Activated CD4-positive, alpha-beta T cell treated with anti-CD3 and anti-CD28 coated beads, Interleukin-2, Interleukin-4, amounts not matched to agents 100 ng/mL and 50 ng/mL, durations not matched to agents 16 hours and 8 hours (primary cell): ENCODE measurements at places on chromosomes 12 and 14.

DNA sequence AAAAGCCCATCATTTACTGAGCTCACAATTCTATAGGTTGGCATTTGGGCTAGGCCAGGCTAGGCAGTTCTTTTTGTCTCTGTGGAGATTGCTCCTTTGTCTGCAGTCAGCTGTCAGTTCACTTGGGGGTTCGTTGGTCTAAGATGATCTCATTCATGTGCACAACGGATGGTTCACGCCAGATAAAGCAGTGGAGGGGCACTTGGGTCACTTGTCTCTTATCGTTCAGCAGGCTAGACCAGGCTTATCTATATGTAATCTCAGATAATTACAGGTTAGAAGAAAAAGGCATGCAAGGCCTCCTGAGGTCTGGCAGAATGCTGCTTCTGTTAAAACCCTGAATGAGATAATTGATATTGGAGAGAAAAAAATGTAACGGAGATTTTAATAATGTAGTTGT, 119.0 kb upstream of the ATP2B1 start:
- no peak for DNase-seq

GRCh38 chr12:131196220-131196619, 242.5 kb downstream of the ADGRD1 start:
- DNase-seq = no peak

GRCh38 chr14:102819747-102820330, 42.6 kb downstream of the TRAF3 start:
- DNase-seq = no peak

GRCh38 chr12:45475594-45475993, 253.9 kb upstream of the ARID2 start:
- no peak for DNase-seq

DNA sequence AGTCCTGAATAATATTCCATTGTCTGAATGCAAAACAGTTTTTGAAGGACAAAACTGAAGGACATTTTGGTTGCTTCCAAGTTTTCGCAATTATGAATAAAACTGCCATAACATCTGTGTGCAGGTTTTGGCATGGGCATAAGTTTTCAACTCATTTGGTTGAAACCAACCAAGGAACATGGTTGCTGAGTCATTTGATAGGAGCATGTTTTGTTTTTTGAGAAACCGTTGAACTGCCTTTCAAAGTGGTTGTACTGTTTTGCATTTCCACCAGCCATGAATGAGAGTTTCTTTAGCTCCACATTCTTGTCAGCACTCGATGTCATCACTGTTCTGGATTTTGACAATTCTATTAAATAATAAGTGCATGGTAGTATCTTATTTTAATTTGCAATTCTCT, 23.0 kb upstream of the GSG1 start:
- peak; percentile 16 for DNase-seq

- DNase-seq = no peak
Measured at GRCh38 chr14:71752111-71752738, 180.0 kb upstream of the RGS6 start.

- DNase-seq = peak; percentile 33
Measured at GRCh38 chr14:57389646-57390036, 745 bp upstream of the NAA30 start.

DNA sequence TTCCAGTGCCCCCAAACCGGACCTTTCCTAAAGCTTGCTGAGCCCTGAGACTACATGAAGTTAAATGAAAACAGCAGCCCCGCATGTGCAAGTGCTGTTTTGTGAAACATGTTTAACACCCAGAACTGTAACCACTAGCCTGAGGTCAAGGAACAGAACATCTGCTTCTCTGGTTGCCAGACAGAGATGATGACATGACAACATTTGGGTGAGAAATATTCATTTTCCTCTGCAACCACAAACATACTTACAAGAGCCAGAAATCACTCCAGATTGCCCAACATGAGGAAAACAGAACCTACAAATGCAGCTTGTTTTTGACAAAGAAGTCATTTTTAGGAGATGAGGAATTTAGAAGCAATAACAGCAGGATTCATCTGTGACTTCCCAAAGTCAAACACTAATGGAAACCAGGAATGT, 110.4 kb downstream of the BCAT1 start:
- peak; percentile 91 for DNase-seq

GRCh38 chr12:103851127-103851526, 10.1 kb upstream of the NT5DC3 start:
- no peak for DNase-seq

- no peak for DNase-seq
Measured at GRCh38 chr14:60179431-60179869, 14.3 kb upstream of the DHRS7 start.

DNA sequence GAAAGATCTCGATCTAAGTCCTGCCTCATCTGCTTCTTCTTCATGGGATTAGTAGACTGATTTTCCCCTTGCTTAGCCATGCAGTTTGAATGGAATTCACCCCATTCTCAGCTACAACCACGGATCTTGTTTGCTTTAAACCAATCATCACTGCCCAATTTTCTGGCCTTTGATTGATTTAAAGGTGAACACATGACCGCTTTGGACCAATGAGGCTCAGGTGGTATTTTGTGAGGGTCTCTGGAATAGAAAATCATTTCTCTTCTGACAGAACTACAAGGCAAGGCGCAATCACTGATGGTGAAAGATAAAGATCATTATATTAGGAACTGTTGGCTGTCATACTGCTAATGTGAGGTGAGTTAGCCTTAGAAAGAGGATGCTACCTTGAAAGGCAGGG, 213.0 kb upstream of the PLEKHG7 start:
- DNase-seq = no peak

- no peak for DNase-seq
Measured at GRCh38 chr14:24238123-24238522, 4.3 kb downstream of the TINF2 start.

- DNase-seq = no peak
Measured at GRCh38 chr14:57833323-57833722, 32.6 kb downstream of the SLC35F4 start.

DNA sequence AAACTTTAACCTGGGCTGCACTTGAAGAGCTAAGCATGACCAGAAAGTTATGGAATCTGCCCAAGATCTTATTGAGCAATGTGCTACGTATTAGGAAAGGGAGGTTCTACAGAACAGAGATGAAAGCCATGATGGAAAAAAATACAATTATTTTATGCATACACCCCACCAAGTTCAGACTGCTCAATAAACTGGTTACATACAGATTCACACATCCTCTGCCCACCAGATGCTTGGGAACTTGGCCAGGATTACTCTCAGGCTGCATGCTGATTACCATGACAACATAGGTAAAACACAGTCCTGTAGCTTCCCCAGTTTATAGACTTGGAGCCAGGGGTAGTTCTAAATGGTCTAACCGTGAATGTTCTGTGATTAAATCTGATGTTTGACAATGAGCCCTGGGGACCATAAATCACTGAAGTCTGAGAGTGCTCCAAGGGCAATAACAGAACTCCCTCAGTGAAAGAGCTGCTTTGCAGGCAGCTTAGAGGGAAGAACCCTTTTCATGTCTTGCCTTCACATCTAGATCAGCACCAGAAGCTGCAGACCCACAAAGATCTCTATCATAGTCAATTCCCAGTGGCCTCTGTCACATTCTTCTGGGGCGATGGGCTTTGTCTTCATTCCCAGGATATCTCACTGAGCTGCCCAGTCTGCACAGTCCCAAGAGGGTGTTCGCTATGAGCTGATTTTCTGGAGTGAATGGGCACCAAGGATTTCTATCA, 232.2 kb downstream of the EMP1 start:
- DNase-seq = no peak

- DNase-seq = no peak
Measured at GRCh38 chr14:94924189-94924588, 154.3 kb upstream of the GSC start.

GRCh38 chr12:130976171-130976720, 22.5 kb downstream of the ADGRD1 start:
- no peak for DNase-seq

DNA sequence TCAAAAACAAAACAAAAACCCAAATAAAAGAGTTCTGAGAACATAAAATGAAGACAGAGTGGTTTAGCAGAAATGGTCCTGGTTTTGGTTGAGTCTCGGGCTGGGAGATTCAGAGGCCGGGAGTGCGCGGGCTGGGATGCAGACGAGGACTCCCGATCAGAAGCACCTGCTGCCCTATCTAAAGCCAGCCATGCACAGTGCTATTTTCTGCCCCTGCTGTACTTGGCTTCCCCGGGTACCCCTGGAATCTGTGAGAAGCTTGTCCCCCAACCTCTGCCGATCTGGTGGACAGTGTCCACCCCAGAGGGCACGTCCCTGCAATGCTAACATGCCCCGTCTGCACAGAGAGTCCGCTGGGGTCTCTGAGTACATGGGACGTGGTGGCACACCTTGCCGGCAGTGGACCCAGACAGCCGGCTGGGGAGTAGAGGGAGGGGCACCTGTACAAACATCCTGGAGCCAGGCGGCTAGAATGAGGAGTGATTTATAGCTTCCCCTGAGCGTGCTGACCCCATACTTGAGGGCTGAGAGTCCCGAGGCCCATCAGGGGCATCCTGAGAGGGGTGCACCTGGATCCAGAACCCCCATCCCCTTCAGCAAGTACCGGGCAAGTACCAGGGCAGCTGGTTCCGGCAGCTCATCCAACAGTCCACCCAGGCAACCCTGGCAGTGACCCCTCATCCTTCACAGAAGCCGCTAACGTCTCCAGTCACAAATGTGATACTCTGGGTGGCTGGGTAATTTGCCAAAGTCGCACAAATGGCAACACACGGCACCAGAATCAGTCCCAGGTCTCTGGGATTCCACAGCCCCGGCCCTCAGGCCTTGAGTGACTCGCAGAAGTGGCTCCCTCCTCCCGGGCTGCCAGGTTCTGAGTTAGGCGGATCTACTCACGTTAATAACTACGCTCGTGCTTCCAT, 37.1 kb downstream of the CHGA start:
- DNase-seq = no peak

GRCh38 chr12:10562306-10562933, 51.0 kb downstream of the MAGOHB start:
- peak; percentile 36 for DNase-seq

DNA sequence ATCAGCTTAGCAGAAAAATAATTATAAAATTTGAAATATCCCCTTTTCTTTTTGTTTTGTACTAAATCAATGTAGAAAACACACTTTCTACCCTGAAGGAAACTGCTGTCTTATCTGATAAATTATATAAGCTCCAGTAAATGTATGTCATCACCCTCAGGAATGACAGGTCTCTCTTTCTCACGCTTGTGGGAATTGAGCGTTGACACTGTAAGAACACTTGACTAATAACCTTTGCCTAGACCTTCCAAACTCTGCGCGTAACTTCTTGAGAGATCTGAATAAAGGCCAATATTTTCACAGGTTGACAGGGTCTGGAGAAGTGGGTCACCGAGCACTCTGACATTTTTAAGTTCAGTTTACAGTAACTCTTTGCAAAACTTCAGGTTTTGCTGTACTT, 138.5 kb downstream of the BCAT1 start:
- DNase-seq = no peak

GRCh38 chr12:53677016-53677799, 1.3 kb upstream of the ATP5MC2 start:
- DNase-seq = no peak

DNA sequence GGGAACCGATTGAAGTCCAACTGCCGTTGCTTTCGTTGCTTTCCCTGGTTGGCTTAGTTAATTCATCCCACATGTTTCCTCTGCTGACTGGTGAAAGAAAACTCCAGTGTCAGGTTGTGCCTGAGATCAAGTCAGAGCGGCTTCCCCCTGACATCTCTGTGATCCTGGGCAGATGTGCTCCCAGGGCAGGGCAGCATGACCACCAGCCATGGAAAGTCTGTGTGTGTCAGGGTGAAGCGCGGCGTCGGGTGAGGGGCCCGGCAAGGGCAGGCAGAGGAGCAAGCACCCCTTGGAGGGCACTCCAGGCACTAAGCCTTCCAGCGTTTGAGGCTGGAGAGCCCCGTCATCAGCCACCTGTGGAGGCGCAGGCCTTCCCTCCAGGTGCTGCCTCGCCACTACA, 54.5 kb upstream of the IGF1 start:
- no peak for DNase-seq

GRCh38 chr12:92740411-92740810, 37.6 kb downstream of the PLEKHG7 start:
- DNase-seq = no peak

GRCh38 chr12:79115743-79116142, 251.2 kb downstream of the SYT1 start:
- no peak for DNase-seq

GRCh38 chr14:104927432-104927816, 2.7 kb downstream of the PLD4 start:
- no peak for DNase-seq

- no peak for DNase-seq
Measured at GRCh38 chr12:50271724-50272247, 11.5 kb downstream of the LIMA1 start.

- DNase-seq = no peak
Measured at GRCh38 chr14:88380405-88380804, 5.1 kb upstream of the SPATA7 start.

- DNase-seq = no peak
Measured at GRCh38 chr12:66647034-66647691, 31.7 kb downstream of the GRIP1 start.

DNA sequence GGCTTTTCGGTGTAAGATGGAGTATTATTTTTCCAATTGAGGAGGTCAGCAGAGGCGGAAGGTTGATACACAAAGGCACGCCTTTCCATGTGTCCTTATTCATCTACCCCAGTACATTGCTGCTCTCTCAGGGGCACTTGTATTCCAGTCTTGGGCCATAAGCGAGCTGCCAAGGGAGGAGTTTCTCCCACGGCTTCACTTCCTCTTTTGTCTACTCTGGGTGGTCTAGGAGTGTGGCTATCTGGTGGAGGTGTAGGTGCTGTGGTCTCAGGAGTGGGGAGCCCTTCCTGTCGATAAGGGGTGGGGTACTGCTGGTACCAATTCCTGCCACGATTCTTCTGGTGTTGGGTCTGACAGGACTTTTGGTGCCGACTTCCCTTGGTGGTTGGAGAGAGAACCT, 73.4 kb downstream of the GAS2L3 start:
- DNase-seq = no peak

- no peak for DNase-seq
Measured at GRCh38 chr12:92988622-92989130, 59.6 kb upstream of the EEA1 start.

DNA sequence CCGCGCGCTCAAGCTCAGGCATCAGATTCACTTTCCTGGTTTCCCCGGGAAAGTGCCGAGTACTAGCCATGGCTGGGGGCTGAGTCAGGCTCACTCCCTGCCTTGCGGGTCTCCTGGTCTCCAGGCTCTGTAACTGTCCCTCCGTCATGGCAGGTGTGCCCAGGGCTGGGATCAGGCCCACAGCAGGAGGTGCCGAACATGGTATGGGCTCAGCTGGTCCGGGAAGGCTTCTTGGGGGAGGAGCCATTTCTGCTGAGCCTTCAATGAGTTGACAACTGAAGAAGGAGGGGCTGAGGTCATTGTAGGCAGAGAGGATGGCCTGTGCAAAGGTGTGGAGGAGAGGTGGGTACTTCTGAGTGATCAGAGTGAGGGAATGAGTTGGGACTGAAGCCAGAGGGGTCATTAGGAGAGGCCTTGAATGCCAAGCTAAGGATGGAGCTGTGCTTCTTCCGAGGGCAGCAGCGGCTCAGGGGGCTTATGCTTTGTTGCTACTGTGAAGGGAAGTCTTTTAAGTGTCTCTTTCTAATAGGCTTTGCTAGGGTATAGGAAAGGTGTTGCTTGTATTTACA, 769 bp downstream of the EXOC3L4 start:
- DNase-seq = no peak

- DNase-seq = no peak
Measured at GRCh38 chr12:132169376-132169775, 25.1 kb downstream of the NOC4L start.
